ENCODE measurements at places on chromosomes 6 and 20.

DNA sequence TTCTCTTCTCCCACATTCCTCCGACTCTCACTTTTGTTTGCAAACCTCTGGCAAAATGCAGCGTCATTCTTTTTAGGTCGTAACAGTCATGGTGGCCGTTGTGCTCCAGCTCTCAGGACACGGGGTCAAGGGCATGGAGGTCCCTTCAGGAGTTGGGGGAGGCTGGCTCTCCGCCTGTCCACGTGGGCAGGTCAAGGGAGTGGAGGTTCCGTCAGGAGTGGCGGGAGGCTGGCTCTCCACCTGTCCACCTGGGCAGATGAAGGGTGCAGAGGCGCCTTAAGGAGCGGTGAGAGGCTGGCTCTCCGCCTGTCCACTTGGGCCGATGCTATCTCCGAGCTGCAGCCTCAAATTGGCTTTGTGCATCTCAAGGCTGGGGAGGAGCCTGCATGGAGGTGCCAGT lies 98.0 kb downstream of the ERMARD start:
- no peak for DNase-seq

DNA sequence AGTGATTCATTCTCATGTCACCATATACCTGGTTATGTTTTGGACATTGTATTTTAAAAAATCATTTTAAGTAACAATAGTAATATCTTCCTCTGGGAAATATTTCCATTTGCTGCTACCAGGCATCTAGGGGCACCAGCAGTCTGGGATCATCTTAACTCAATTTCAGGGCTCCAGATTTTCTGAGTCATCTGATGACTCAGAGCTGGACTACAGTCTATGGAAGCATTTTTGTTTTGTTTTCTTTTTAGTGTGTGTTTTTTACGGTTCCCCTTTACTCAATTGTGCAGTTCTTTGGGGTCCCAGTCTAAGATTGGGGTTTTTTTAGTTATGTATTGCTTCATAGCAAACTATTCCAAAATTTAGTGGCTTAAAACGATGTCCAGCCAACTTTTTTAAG lies 5.7 kb upstream of the FKBP5 start:
- DNase-seq: no peak

GRCh38 chr6:163895162-163895561 lies 480.6 kb downstream of the QKI start:
- no peak for DNase-seq

GRCh38 chr6:37460805-37461204 lies 27.8 kb downstream of the CMTR1 start:
- DNase-seq: no peak

DNA sequence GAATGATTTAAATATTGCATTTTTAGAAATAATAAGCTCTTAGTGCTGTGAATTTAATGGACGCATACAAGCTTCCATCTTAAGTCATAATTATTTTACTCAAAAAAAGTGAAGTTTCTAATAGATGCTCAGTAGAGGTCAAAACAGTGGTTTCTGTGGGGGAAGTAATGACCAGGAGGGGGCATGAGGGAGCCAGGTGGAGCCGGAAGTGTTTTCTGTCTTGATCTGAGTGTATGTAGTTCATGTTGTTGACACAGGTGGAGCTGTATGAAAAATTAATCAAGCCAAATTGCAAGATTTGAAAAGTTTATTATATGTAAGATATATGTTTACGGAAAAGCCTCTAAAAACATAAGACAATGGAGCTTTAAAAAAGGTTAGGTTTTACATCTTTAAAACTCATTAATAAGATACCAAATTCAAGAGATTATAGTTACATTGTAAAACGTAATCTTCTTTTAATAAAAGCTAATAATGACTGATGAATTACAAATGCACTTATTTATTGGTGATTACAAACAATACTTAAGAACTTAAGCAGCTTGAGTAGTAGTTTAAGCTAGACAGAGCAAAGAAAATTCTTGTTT lies 68.0 kb downstream of the PLAGL1 start:
- DNase-seq: no peak

GRCh38 chr6:36660771-36661471 lies 17.6 kb upstream of the CDKN1A start:
- no peak for DNase-seq

GRCh38 chr20:49156481-49156880 lies 31.7 kb downstream of the STAU1 start:
- no peak for DNase-seq

DNA sequence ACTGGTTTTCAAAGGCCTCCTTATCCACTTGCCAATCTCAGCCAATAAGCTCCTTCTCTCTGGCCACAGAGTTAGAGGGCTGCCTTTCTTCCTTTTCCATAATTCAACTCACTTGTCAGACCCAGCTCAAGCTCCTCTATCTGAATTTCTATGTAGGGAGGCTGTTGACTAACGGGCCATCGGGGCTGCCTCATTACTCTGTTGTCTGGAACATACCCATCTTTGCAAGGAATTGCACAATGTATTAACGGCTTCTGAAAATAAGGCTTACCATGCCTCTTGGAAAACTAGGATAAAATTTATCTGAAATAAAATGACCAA lies 28.5 kb upstream of the KIF6 start:
- DNase-seq: no peak

DNA sequence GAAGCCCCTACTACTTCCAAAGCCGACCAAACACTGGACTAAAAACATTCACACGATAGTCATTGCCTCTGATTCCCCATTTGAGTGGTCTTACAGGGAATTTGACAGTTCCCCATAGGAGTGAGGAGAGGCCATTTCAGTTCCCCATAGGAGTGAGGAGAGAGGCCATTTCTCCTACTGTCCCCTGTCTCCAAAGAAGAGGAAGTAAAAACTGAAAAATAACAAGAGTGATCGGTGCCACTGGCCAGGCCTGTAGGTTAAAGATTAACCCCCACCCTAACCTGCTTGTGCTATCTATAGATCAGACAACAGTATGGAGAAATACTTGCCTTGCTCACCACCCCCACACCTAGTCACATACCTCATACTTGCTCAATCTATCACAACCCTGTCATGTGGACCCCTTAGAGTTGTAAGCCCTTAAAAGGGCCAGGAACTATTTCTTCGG lies 204.0 kb upstream of the MOCS1 start:
- DNase-seq: no peak

Measured in fibroblast of skin of left biceps (primary cell).